Stimulated activated CD4-positive, alpha-beta T cell treated with anti-CD3 and anti-CD28 coated beads, Interleukin-12 subunit alpha, Interleukin-12 subunit beta, amount 100 ng/mL, for 48 hours (primary cell): ENCODE measurements at places on chromosomes 2 and 18.

GRCh38 chr2:179843541-179843940, 17.9 kb downstream of the ZNF385B start:
- no peak for DNase-seq

DNA sequence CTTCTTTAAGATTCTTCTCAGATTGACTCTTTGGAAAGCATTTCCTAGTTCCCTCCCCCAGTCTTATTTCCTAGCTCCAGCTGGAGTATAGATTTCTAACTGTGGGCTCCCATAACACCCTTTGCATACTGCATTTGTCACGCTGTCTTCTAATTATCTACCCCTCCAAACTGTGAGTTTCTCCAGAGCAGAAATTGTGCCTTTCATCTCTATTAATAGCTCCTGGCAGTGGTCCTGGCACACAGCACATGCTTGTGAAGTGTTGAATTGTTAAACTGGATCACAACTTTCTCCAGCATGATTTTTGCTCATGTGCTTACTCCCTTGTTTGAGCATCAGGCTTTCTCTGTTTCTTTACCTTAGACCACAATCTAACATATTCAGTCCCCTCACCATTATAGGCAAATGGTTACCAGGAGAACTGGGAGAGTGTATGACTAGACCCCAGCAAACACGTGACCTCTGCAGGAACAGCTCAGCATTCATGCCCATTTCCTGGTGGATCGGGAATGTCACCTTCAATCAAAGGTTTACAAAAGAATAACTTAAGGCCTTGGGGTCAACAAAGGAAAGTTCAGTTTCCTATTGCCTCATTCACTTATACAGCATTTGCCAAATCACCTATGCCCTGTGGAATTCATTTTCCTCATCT, 175.7 kb upstream of the TANK start:
- DNase-seq = no peak

- DNase-seq = no peak
Measured at GRCh38 chr2:47133046-47133445, 22.1 kb downstream of the STPG4 start.

GRCh38 chr2:226660526-226660925, 139.1 kb downstream of the IRS1 start:
- DNase-seq = no peak

DNA sequence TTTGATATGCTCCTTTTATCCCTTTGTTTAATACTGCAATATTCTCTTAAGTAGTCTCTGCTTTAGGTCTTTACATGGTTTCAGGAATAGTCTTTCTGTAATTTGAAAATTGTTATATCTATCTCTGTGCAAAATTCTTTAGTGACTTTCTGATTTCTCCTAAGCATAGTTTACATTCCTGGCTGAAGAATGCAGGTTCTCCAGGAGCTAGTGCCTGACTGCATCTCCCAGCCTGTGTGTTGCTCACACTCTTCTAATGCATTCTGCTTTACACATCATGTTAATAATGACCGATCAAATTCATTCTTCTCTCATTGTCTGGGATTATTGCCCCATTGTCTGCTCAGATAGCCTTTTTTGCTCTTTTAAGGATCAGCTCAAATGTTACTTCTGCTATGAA, 1349.2 kb downstream of the DSC3 start:
- DNase-seq = no peak

GRCh38 chr2:116724550-116724949, 1089.9 kb upstream of the DDX18 start:
- DNase-seq = no peak

- no peak for DNase-seq
Measured at GRCh38 chr2:55109219-55109891, 59.1 kb upstream of the RTN4 start.

GRCh38 chr2:230124757-230125431, 56.2 kb upstream of the SLC16A14 start:
- DNase-seq = no peak

DNA sequence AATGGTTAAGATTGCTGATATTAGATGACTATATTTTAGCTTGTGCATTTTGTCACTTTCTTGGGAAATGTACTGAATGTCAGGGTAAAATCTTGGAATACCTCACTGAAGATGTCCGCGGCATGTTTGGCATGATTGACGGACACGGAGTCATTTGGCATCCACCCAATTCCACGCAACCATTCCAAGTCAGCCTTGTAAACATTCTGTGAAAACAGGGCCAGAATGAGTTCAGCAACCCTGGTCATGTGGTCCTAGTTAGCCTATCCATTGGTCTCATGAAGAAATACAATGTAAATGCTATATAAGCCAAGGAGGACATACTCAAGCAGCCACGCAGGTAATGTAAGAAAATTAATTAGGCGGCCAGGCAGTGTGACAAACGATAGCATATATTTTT, 159.5 kb downstream of the RIF1 start:
- DNase-seq = no peak

DNA sequence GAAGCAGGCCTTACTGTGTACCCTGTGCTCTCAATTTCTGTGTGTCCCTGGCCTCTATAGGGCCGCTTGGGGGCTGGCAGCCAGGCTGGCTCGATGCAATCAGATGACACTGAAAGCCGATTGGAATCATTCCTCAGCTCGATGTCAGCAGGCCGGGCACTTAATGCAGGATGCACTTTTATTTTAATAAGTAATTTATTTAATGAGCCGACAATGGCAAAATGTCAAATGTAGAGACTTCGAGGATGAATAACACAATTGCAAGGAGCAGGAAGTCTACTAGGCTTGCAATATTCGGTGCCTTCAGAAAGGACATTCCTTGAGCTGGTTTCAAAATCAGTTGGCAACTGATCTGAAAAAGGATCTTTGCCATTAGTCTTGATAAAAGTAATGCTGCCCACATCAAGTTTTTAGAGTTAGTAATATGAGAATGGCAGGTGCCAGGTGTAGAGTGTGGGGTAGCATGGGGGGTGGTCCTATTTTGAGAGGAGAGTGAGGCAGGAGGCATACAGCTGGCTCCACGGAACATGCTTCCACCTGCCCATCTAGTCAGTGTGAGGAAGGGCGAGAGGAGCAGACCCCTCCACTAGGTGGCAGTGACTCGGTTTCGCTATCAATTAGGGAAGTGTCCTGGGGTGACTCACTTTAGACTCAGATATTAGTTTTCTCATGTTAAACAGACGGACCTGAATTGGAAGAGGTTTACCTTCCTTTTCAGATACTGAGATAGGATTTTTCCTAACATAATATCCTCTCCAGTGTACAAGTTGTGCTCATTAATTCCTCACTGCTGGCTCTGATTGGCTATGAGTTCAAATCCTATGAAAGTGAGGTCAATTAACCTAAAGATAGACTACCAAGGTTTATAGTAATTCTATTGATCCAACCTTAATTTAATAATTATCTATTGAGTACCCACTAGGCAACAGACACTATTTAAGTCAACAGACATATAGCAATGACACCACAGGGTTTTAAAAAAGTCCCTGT, 80.9 kb downstream of the NABP1 start:
- DNase-seq = peak; percentile 31

GRCh38 chr2:42050010-42050702, 2.3 kb downstream of the PKDCC start:
- no peak for DNase-seq

GRCh38 chr2:133232556-133232955, 335.7 kb downstream of the NCKAP5 start:
- DNase-seq = no peak

DNA sequence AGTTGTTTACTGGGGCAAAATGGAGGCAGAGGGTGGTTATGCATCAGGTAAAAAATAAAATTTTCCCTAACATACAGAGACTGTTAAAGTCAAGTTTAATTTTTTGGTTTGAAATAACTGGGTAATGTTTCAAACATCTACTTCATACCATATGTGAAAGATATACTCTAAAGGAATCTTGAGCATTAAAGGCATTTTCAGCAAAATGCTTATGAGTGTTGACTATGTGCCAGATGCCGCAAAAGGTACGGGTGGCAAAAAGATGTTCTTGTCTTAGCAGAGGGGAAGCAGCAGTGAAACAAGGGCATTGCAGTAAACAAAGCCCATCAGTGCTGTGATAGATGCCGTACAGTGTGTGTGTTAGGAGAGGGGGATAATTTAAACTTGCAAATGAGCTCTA, 263.1 kb upstream of the ID2 start:
- no peak for DNase-seq

DNA sequence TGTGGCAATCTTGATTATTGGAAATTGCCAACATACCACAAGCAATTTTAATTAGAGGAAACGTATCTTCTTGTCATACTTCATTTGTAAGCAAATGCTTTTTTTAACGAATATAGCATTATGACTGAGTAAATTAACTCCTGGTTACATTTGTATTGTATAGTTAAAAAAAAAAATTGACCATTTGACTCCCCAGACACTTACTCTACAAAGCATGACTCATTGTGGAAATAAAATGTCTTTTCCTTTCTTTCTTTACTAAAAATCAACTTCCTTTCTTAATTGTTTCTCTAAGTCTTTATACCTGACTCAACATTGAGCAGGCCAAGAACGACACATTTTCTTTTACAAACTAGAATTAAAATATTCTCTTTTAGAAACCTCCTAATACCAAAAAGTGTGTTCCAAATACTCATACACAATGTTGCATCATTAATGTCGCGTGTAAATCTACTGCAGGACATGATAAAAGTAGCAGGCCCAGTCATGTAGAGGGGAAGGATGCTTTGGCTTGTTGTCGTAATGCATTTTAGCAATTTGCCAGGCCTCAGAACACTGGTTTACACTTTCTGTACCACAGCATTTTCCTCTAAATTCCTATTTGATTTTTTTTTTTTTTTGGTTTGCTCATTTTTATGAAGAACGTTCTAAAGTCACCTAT, 349.6 kb upstream of the KCNH7 start:
- no peak for DNase-seq

- DNase-seq = no peak
Measured at GRCh38 chr18:43757273-43757672, 480.0 kb upstream of the SYT4 start.

DNA sequence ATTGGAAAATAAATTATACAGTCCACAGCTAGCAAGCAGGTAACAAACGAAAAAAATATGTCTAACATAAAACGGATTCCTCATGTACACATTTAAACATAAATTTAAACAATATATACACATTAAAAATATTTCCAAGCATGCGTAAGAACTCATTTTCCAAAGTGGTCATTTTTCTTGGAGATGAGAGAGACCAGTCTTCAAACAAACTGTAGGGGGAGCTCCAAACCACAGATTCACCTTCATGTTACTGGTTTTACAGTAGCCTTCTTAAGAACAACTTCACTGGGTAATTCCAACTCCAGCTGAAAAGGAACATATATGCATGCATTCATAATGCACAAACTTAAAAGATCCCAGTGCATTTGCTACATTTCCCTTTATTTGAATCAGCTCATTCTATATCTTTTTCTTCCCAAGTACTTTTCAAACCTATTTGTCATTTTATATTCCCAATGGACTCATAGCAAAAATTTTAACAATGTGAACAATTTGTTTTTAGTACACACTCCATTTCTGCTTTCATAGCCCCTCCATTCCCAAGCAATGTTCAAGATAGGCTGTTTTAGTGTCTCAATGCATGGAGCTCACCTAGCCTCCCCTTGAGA, 4.7 kb upstream of the STAMBP start:
- DNase-seq = no peak

DNA sequence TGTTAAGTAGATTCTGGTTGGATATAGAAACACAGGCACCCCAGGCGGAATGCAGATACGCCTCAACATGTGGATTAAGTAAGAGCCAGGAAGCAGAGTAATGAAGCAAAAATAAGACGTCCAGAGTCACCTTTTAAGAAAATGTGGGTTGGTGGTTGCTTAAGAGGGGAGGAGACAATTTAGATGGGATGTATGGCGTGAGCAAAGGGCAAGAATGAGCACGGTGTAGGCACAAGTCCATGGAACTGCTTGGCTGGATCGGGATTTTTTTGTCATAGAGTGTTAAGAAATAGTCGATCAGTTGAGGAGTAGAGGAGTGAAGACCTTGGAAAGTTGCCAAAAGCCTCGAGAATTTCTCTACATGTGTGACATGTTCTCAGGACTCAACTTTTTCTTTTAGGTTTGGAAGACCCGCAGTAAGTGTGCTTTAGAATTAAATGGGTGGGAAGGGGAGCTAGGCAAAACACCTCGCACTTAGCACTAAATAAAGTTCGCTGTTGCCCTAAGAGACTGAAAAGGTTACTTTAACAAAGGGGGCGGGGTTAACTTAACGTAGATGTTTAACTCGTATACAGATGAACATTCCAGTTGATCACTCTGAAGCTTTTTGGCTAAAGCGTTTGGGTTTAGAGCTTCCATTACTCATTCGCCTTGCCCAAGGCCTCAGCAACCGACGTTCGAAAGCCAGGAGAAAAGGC, 716 bp upstream of the SLC39A10 start:
- DNase-seq = no peak

DNA sequence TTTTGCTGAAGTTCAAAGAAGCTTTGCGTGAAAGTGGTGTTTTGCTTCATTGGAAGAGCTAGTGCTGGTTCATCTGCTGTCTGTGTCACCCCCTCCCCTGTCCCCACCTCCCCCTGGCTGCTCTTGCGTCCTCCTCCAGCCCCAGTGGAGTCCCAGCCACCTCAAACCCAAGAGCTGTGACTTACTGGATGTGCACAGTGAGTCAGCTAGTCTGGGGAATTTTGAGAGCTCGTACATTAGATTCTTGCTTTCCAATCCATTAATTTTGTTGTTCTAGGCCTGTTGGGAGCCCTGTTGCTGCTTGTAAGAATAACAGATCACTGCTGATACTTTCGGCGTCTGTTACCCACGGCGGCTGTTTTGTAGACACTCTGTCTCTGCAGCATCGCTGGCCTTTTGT, 412.1 kb downstream of the TSN start:
- no peak for DNase-seq

- no peak for DNase-seq
Measured at GRCh38 chr2:68931799-68932198, 20.9 kb downstream of the GKN2 start.

DNA sequence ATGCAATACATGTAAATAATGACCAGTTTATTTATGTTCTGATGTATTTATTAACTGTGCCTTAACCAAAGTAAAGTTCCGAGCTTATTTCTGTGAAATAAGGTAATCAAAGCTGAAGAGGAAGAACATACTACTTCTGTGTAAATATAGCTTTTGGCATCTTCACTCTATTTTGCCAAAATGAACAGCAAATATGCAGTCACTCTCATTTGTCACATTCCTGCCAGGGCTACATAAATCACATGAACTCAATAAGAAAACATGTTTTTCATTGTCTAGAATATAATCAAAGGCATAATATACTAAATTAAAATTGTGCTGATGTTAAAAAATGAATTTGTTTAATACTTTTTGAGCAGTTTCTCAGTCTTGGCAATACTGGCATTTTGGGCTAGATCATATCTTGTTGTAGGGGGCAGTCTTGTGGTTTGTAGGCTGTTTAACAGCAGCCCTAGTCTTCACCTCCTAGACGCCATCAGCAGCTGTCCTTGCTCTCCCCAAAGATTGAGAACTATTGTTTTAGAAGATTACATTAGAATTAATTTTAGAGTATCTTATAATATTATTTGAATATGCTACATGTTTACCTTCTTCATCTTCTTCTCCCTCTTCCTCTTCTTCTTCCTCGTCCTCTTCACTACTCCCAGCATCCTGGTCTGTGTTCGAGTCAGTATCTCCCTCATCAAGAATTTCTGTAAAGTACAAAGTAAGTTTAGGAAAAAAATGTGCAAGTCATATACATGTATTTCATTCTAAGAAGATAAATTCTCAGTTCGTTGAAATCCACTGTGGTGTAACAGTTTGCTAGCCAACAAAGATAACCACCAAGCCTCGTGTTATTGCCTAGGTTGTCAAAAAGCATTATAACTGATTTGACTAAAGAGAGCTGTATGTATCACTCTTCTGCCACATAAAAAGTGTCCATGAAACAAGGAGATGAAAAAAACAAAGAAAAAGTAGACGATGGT, 41.5 kb downstream of the CWC22 start:
- DNase-seq = no peak
